Activated CD4-positive, alpha-beta T cell treated with anti-CD3 and anti-CD28 coated beads, Interleukin-10, Interleukin-2, amounts not matched to agents 100 ng/mL and 50 ng/mL, durations not matched to agents 16 hours and 8 hours (primary cell): ENCODE measurements at places on chromosomes 12 and 14.

GRCh38 chr12:115752913-115753726 lies 524.4 kb downstream of the MED13L start:
- DNase-seq = peak; percentile 27

- DNase-seq = no peak
Observed at GRCh38 chr14:57405562-57405961, 15.2 kb downstream of the NAA30 start.

GRCh38 chr12:31906557-31907301 lies 52.5 kb upstream of the RESF1 start:
- peak; percentile 16 for DNase-seq

DNA sequence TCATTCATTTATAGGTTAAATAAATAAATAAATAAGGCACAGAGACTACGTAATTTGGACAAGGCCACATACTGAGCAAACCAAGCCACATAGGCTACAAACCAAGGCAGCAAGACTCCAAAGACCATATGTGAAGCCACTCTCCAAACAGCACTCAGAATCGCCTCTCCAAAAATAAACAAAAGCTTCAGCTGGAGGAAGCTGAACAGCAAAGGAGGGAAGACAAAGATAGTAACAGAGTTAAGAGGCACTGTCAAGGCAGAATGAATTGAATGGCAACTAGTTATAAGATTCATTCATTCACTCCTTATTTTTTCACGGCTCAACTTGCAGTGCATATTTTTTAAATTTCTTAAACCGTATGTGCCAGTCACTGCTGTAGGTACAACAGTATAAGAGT lies 200.5 kb upstream of the GRIP1 start:
- DNase-seq = no peak

DNA sequence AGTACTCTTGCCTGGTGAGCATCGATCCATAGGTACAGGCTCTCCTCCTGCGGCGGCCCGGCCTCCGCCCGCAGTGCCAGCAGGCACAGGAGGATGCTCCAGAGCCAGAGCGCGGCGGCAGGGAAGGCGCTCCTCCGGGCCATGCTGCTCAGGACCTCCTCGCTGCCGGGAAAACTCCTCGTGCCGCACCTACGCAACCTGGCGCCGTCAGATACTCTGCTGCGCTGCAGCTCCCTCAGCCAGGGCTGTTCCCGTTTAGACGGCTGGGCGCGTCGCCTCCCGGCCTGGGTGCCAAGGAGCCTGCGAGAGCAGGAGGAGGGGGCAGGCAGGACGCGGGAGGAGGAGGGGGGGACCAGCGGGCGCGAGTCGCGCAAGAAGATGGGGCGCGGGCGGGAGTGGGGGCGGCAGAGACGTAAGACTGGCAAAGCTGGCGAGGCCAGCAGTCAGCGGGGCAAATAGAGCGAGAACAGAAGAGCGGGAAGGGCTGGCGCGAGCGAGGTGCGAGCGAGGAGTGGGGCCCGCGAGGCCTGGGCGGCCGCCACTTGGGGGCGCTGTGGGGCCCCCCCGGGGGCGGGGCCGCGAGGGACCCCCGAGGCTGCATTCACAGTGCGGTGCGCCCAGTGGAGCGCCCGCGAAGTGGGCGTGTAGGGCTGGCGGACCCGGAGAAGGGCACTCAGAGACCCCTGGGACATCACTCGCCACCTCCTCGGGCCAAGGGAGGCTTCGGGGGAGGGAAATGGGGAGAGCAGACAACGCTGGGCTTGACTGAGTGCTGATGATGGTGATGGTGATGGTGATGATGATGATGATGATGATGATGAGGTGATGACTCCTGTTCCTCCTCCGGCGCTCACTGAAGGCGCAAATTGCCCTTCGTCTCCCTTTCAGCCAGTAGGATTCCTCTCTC lies at the start of gene WIF1:
TSS of gene WIF1 (minus strand) at position 257 of the 907 bp plus-strand sequence. CDS start at position 143, 114 bp downstream.
- peak; percentile 25 for DNase-seq
